CD14-positive monocyte (primary cell): ENCODE measurements at places on chromosomes 7 and 10.
A peak's percentile ranks its signal among the peaks of the same experiment; 100 is the strongest.

- DNase-seq, result no peak
Observed at GRCh38 chr7:101650579-101651081, 21.5 kb upstream of the MYL10 start.

DNA sequence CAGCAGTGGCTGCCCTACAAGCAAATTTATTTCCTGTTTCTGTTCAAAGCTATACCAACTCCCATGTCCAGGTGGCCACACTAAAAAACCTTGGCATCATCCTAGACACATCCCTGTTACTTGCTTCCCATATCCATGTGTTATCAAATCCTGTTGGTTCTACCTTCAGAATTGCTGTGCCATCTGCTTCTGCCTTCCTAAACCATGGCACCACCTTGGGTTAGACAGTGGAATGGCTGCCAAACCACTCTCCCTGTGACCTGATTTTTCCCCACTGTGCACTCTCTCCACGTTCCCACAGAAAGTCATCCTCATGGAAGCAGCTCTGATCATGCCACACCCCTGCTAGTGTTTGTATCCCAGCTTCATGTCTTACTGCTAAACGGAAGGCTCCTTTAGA, 697.6 kb upstream of the GALNT17 start:
- DNase-seq, result no peak

- no peak for DNase-seq
Observed at GRCh38 chr10:17648243-17649035, 4.5 kb downstream of the STAM start.

GRCh38 chr10:100612601-100613595, 77.2 kb downstream of the HIF1AN start:
- DNase-seq, result no peak

DNA sequence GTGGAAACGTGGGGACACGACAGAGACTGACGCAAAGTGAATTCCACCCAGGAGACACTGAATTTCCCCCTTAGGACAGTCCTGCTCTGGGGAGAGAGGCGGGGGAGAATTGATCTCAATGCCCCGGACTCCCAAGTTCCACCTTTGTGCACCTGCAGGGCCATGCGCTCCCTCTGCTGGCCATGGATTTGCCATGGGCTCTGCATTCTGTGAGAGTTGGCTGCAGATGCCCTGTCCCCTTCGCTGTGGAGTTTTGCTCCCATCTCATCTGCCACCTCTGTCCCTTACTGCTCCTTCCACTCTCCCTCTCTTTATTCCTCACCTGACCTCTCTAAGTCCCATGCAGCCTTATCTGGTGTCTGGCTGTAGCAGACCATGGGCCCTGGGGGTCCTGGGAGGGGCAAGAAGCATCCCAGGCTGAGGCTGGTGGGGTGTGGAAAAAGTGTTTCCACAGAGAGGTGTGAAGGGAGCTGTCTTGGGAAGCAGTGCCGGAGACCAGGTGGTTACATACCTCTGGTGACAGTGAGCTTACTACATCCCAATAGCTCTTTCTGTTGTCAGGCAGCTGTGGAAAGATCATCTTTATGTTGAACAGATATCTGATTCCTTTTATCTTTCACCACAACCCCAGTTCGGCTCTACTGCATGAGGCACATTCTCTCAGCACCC, 14.3 kb downstream of the GHRHR start:
- DNase-seq, result no peak

DNA sequence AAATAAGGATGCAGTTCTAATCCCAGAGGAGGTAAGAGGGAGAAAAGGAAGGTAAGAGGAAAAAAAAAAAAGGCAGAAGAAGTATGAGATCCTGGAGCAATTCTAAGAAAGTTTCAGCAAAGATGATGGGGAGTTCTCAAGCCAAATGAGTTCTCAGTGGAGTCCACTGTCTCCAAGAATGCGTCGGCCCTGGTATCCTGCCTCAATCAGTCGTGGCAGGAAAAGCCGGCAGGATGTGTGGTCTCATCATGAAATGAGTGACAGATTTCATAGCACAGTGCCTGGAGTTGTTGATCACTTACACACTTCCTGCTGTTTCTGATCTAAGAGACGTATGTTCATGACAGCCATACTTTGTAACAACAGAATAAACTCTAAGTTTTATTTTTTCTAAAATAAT, 554.9 kb downstream of the NXPH1 start:
- no peak for DNase-seq

DNA sequence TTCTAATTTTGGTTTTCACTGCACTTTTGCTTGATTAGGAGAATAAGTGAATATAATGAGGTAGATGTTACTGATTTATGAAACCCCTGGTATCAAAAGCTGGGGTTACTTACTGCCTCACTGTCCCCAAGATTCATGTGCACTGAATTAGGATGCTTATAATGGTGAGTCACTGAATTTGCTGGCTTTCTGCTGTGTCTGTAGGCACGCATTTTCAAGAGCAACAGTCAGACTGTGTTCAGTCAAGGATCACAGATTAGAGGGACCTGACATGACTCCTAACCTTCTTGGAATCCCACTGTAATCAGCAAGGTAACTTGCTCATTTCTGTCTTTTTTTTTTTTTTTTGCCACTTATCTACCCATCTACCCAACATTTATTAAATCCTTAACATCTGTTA, 59.7 kb downstream of the GPR85 start:
- no peak for DNase-seq

- no peak for DNase-seq
Observed at GRCh38 chr10:125156196-125156595, 4.2 kb downstream of the CTBP2 start.

GRCh38 chr7:141671705-141672496, 30.1 kb downstream of the DENND11 start:
- peak; percentile 67 for DNase-seq

GRCh38 chr7:133854739-133855138, 272.4 kb upstream of the LRGUK start:
- no peak for DNase-seq

- DNase-seq, result no peak
Observed at GRCh38 chr7:83613232-83613631, 35.7 kb downstream of the SEMA3E start.

GRCh38 chr10:99742254-99742653, 10.2 kb downstream of the CUTC start:
- no peak for DNase-seq

- DNase-seq, result peak; percentile 65
Observed at GRCh38 chr10:73529089-73529832, 33.4 kb upstream of the PPP3CB start.

DNA sequence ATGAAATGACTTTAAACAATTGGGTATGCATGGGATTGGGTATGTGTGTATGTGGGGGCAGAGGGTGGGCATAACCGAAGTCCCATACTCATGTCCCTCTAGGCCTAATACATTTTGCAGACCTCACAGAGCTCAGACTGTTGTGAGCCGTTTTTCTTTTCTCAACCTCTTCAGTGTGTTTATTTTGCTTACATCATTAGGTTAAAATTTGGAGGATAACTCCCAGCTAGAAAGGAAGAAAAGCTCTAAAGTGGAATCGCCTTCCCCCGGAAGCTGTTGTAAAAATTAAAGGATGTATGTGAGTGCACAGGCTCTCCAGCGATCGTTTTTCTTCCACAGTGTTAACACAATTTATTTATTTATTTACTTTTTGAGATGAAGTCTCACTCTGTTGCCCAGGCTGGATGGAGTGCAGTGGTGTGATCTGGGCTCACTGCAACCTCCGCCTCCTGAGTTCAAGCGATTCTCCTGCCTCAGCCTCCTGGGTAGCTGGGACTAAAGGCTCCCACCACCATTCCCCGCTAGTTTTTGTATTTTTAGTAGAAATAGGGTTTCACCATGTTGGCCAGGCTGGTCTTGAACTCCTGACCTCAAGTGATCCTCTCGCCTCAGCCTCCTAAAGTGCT, 1.5 kb upstream of the H2AZ2 start:
- DNase-seq, result no peak

DNA sequence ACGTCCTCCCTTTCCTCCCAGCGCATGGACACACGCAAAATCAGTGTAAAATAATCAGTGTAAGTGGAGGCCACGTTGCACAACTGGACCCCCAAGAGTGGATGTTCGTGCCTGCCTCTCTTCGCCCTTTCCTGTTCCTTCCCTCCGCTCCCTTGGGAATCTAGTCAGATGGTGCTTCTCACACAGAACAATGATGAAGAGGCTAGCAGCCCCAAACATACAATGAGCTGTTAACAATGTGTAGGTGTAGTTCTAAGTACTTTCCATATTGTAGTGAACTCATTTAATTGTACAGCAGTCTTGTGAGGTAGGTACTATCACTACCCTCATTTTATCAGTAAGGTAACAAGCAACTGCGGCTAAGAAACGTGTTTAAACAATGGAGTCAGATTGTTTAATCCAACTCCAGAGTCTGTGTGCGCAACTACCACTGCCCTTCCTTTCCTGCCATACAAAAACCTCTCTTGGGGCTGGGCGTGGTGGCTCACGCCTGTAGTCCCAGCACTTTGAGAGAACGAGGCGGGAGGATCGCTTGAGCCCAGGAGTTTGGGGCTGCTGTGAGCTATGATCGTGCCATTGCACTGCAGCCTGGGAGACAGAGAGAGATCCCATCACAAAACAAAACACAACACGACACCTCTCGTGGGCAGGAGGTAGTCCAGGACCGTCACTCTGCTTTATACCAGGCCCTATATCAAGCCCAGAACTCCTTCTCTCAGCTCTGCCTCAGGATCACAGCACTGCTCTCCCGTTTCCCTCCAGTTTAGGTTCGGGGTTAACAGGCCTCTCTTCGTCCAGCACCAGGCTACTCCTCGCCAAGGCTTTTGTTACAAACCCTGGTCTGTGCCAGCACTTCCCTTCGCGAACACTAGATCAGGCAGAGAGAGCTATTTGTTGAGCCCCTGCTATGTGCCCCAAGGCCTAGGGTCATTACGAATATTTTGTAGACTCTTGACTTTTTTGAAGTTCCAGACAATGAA, 1.1 kb downstream of the FKBP9 start:
- no peak for DNase-seq

GRCh38 chr7:5704534-5704922, 76.9 kb downstream of the RNF216 start:
- peak; percentile 86 for DNase-seq

DNA sequence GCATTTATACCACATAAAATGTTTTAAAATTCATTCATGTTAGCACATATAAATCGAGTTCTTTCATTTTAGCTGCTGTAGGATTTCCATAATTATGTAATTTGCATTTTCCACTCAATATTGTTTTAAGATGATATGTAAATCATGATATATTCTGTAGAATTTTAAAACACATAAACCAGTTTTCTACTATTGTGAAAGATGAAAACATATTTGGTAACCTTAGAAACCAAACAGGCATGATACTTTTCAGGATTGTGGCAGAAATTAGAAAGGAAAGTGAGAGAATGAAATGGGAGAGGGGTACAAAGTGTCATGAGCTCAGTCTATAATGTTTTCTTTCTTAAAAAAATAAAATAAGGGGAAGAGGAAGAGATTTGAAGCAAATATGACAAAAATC, 269.3 kb downstream of the PPP1R3A start:
- no peak for DNase-seq

DNA sequence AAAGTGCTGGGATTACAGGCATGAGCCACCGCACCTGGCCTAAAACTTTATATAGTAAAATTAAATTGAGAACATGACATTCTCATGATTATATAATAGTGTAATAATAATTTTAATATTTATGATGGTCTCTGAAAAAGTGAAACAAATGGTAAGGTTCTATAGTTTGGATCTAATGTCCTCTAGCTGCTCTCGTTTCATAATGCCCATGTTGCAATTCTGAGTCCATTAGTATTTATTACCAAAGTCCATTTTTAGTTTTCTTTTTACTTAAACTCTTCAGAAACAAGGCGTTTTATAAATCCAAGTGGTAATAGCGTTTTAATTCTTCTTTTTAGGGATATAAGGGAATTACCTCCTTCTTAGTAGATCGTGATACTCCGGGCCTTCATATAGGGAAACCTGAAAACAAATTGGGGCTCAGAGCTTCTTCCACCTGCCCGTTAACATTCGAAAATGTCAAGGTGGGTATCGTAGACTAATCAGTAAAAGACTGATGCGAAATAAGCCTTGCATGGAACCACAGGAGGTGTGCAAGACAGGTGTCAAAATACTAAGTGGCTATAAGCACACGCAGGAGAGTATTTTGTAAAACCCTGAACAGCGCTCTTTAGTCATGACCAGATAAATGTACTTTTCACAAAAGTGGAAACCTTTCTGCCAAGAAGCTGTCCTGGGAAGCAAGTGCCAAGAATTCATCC, 34.1 kb downstream of the ACADSB start:
- DNase-seq, result no peak

DNA sequence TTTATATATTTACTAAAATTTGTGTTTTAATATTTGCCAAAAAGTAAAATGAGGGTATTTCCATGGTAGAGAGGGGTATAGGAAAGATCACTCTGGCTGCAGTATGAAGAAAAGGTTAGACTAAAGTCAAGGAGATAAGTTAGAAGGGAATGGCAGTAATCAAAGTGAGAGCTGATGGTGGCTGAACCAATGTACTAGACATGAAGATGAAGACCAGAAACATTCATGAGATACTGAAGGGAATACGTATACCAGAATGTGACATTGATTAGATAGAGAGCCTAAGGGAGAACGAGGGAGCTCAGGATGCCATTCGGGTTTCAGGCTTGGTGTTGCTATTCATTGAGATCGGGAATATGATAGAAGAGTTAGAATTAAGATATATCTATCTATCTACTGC, 7.8 kb downstream of the ZNF713 start:
- no peak for DNase-seq

DNA sequence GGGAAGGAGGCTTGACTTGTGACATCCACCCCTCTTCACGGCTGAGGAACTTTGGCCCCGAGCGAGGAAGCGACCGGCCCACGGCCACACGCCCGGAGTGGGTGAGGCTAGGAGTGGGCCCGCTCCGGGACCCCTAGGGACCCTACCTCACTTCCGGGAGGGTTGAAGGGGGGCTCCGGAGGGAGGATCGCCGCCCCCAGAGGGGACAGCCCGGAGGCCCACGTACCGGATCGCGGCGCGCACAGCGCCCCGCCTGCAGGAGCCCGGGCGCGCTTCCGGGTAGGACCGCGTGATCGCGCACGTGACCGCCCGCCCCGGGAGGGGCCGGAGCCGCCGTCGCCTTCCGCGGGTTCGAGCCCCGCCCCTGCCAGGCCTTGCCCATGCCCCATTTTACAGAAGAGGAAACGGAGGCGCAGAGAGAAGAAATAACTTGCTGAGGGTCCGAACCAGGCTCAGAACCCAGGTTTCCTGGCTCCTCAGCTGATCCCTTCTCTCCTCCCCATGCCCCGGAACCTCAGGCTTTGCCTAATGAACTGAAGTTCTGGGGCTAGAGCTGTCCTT, at the start of gene HPS1:
HPS1 (minus strand) TSS at position 275 of the 561 bp plus-strand sequence. CDS start 3,695 bp downstream, outside the sequence.
- peak; percentile 64 for DNase-seq
